ENCODE measurements at places on chromosomes 13 and 19. TPM values are rescaled to one million over a fixed set of nuclear protein-coding genes. Genes with fewer than 3 reads are reported as not detected.

GRCh38 chr13:78476910-78477309 lies 126.4 kb downstream of the POU4F1 start:
- no peak overlapping the region for H3K27ac ChIP-seq
- H3K4me3 ChIP-seq = no peak overlapping the region
- no peak for DNase-seq
- no peaks in the 10 kb centered on the region for H3K27me3 ChIP-seq

The NRTN gene
- total RNA-seq = not detected

GRCh38 chr19:30087381-30088138 lies 145.5 kb downstream of the URI1 start:
- DNase-seq = peak; percentile 16
- no peaks in the 10 kb centered on the region for H3K4me1 ChIP-seq
- H3K36me3 ChIP-seq = no peaks in the 10 kb centered on the region
- no peak overlapping the region for H3K27ac ChIP-seq

The PINLYP gene
- 1.1 TPM for total RNA-seq

- H3K27ac ChIP-seq = no peak overlapping the region
- H3K36me3 ChIP-seq = no peaks in the 10 kb centered on the region
- no peaks in the 10 kb centered on the region for H3K27me3 ChIP-seq
- H3K4me1 ChIP-seq = peaks cover 12% of the 10 kb centered on the region
- no peak overlapping the region for H3K4me3 ChIP-seq
These were observed 192.3 kb downstream of the RGCC start for GRCh38 chr13:41649659-41650058.

GRCh38 chr13:31930901-31931522 lies 100.6 kb upstream of the FRY start:
- H3K27me3 ChIP-seq = no peaks in the 10 kb centered on the region
- no peaks in the 10 kb centered on the region for H3K36me3 ChIP-seq
- DNase-seq = no peak
- no peak overlapping the region for H3K4me3 ChIP-seq
- no peak overlapping the region for H3K27ac ChIP-seq

The CYP2A7 gene
- not detected for total RNA-seq

- DNase-seq = no peak
- no peaks in the 10 kb centered on the region for H3K36me3 ChIP-seq
- H3K4me3 ChIP-seq = no peak overlapping the region
- no peaks in the 10 kb centered on the region for H3K27me3 ChIP-seq
- no peak overlapping the region for H3K27ac ChIP-seq
These were observed 52.3 kb upstream of the PARP4 start for GRCh38 chr13:24564881-24565280.

DNA sequence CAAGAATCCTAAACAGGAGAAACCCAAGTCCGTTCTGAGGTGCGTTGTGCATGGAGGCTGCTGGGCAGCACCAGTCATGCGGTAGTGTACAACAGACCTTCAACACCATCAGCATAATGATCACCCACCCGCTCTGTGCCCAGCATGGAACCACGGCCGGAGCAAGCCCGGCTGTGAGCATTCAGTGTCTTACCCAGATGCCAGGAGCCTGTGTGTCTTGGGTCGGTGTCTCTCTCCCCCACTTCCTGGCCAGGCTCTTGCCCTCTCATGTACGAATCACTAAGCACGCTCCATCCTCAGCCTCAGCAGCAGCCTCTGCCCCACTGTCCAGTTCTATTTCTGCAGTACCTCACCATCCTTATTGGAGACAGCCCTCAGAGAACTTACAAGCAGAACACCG lies 231.6 kb upstream of the IRS2 start:
- no peak overlapping the region for H3K27ac ChIP-seq
- no peak for DNase-seq
- H3K27me3 ChIP-seq = no peaks in the 10 kb centered on the region
- no peak overlapping the region for H3K4me3 ChIP-seq

The KL gene
- 1.2 TPM for total RNA-seq

GRCh38 chr19:38718747-38719543 lies 25.3 kb downstream of the CAPN12 start:
- DNase-seq = peak; percentile 55
- H3K4me3 ChIP-seq = no peak overlapping the region
- peaks cover 94% of the 10 kb centered on the region for H3K36me3 ChIP-seq
- peak overlapping the region; percentile 73 for H3K27ac ChIP-seq

- no peaks in the 10 kb centered on the region for H3K27me3 ChIP-seq
- no peak for DNase-seq
- H3K4me3 ChIP-seq = no peak overlapping the region
- no peaks in the 10 kb centered on the region for H3K36me3 ChIP-seq
These were observed 20.5 kb downstream of the IQCN start for GRCh38 chr19:18253716-18254115.

- H3K4me3 ChIP-seq = no peak overlapping the region
- H3K27me3 ChIP-seq = no peaks in the 10 kb centered on the region
- H3K4me1 ChIP-seq = no peaks in the 10 kb centered on the region
- H3K36me3 ChIP-seq = no peaks in the 10 kb centered on the region
- DNase-seq = no peak
These were observed 18.6 kb upstream of the LMTK3 start for GRCh38 chr19:48530066-48530720.

GRCh38 chr13:53050151-53050550 lies 21.5 kb downstream of the OLFM4 start:
- H3K27me3 ChIP-seq = peaks cover 2% of the 10 kb centered on the region
- no peak for DNase-seq
- no peak overlapping the region for H3K27ac ChIP-seq
- no peaks in the 10 kb centered on the region for H3K36me3 ChIP-seq

GRCh38 chr19:1076951-1077350 lies 10.0 kb downstream of the ARHGAP45 start:
- H3K4me1 ChIP-seq = no peaks in the 10 kb centered on the region
- peaks cover 4% of the 10 kb centered on the region for H3K27me3 ChIP-seq
- peak; percentile 63 for DNase-seq
- no peak overlapping the region for H3K27ac ChIP-seq
- no peak overlapping the region for H3K4me3 ChIP-seq
- no peaks in the 10 kb centered on the region for H3K36me3 ChIP-seq

DNA sequence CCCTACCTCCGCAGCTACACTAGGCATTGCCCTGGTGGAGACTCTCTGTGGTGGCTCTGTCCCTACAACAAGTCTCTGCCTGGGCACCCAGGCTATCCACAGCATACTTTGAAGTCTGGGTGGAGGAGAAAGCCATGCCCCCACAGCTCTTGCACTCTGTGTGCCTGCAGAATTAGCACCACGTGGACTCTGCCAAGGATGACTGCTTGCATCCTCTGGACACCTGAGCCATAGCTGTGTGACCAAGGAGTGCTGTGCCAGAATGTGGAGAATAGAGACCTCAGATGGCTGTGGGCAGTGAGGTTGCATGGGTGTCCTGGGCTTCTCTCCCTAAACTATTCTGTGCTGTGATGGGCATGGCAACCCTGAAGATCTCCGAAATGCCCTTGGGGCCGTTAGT lies 21.2 kb upstream of the MCF2L start:
- peaks cover 3% of the 10 kb centered on the region for H3K4me1 ChIP-seq
- DNase-seq = no peak
- H3K36me3 ChIP-seq = no peaks in the 10 kb centered on the region
- H3K27me3 ChIP-seq = peaks cover 26% of the 10 kb centered on the region
- no peak overlapping the region for H3K4me3 ChIP-seq

- H3K4me1 ChIP-seq = no peaks in the 10 kb centered on the region
- DNase-seq = no peak
- H3K27me3 ChIP-seq = no peaks in the 10 kb centered on the region
- H3K36me3 ChIP-seq = no peaks in the 10 kb centered on the region
- H3K27ac ChIP-seq = no peak overlapping the region
- no peak overlapping the region for H3K4me3 ChIP-seq
These were observed 58.6 kb upstream of the POSTN start for GRCh38 chr13:37657134-37657533.

The ATP8A2 gene
- total RNA-seq = 0.02 TPM

- no peak overlapping the region for H3K27ac ChIP-seq
- H3K4me3 ChIP-seq = no peak overlapping the region
- no peaks in the 10 kb centered on the region for H3K27me3 ChIP-seq
- no peaks in the 10 kb centered on the region for H3K4me1 ChIP-seq
These were observed 16.2 kb downstream of the UNC13A start for GRCh38 chr19:17671906-17672305.

DNA sequence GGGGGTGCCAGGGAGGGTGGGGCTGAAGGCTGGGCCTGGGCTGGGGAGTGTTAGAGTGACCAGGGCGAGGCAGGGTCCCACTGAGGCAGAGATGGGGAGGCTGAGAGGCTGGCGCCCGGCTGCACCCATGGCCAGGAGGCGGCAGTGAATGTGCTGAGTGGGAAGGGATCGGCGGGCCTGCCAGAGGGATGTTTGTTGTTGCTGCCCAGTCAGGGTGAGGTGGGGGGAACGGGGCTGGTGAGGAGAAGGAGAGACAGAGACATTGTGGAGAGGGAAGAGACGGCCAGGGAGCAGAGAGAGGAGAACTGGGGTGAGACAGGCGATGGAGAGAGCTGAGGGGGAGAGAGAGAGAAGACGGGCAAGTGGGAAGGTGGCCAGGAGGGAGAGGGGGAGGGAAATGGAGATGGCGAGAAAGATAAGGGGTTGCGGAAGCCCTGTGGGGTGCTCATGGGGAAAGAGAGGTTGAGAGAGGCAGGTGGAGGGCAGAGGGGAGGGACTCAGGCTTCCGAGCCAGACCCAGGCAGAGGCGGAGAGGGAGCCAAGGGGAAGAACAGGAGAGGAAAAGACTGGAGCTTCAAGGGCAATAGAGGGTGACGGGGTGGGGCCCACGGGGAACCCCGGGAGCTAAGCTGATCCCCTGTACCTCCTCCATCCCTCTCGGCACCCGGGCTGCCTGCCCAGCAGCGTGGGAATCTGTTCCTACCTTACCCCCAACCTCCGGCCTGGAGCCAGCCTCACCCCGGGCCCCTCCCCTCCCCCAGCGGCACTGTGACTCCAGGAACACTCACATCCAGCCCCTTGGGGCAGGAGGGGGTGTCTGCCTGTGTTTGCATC lies 690 bp upstream of the B3GNT8 start:
- no peaks in the 10 kb centered on the region for H3K27me3 ChIP-seq
- peaks cover 63% of the 10 kb centered on the region for H3K36me3 ChIP-seq
- H3K27ac ChIP-seq = peak overlapping the region; percentile 72
- H3K4me1 ChIP-seq = peaks cover 17% of the 10 kb centered on the region
- DNase-seq = no peak
- H3K4me3 ChIP-seq = peak overlapping the region; percentile 64

DNA sequence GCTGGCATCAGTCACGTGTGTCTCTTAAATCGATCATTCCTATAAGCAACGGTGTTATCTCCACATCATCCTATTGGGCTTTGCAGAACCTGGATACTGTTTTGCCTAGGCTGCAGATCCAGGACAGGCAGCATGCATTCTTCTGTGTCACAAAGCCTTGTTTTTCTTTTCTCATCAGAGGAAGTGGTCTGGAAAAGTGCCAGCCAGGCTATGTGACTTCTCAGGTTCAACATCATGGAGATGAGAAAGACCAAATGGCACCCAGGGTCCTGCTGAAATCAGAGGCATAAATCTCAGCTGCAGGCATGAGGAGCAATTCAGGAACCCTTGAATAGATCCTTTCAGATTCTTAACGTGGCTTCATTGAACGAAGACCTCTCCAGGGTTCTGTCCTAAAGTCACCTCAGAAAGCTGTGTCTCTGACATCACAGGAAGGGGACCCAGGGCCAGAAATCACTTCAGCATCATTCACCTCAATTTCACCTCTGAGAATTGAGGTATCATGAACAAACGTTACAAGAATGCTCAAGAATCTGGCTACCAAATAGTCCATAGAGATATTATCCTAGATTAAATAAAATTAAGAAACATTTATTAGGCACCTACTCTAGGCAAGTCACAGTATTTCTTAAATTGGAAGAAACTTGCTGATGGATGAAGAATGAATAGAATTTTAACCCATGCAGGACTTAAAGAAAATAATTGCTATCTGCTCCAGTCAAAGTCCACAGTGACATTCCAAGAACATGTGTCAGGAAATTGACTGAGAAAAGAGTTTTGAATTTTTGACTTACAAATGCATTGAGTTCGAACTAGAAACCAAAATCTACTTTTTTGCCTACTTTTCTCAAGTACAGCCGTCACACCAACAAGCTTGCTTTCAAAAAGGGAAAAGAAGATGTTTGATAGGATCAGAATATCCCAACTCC lies 124.1 kb downstream of the COG6 start:
- no peak overlapping the region for H3K27ac ChIP-seq
- no peak overlapping the region for H3K4me3 ChIP-seq
- H3K4me1 ChIP-seq = no peaks in the 10 kb centered on the region
- no peaks in the 10 kb centered on the region for H3K36me3 ChIP-seq
- no peak for DNase-seq

The IGFL1 gene
- not detected for total RNA-seq

- DNase-seq = no peak
- no peaks in the 10 kb centered on the region for H3K4me1 ChIP-seq
- no peak overlapping the region for H3K4me3 ChIP-seq
- H3K27me3 ChIP-seq = no peaks in the 10 kb centered on the region
- no peak overlapping the region for H3K27ac ChIP-seq
- H3K36me3 ChIP-seq = no peaks in the 10 kb centered on the region
These were observed 7.0 kb upstream of the EPOR start for GRCh38 chr19:11390933-11391680.

The JUND gene
- total RNA-seq = 77.1 TPM

GRCh38 chr19:1632462-1633268 lies 19.8 kb downstream of the TCF3 start:
- no peak overlapping the region for H3K4me3 ChIP-seq
- DNase-seq = no peak
- H3K36me3 ChIP-seq = no peaks in the 10 kb centered on the region

The TEKTIP1 gene
- total RNA-seq = 1.0 TPM

- no peak overlapping the region for H3K4me3 ChIP-seq
- no peaks in the 10 kb centered on the region for H3K27me3 ChIP-seq
- H3K4me1 ChIP-seq = no peaks in the 10 kb centered on the region
These were observed 39.6 kb downstream of the CACNA1A start for GRCh38 chr19:13466697-13467096.

DNA sequence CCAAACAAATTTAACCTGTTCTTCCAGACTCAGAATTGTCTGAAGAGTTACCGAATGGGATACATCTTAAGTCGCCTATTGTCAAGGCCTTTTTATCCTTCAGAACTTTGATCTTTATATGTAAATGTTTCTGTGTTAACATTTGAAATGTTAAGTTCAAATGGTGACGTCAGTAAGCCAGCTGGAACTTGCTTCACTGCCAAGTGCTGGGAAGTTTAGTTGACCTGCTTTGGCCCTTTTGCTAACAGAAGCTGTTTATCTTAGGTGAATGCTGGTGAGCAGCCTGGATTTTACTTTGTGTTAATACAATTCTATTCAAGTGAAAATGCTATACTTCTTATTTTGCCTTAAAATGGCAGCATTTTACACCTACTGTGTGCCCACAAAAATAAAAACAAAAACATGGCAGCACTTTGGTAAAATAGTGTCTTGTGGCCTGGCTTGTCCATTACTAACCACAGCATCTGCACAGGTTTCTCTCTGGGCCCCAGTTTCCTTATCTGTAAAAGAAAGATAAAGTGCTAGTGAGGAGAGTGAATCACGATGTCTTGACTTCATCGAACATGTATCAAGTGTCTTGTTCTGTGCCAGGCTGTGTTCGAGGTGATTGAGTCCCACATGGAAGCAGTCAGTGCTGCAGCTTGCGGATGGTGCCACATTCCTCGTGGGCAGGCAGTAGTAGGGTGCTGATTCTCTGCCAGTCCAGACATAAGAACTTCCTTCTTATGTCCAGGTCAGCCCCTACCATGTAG lies 2.2 kb downstream of the NAXD start:
- peaks cover 37% of the 10 kb centered on the region for H3K4me1 ChIP-seq
- no peaks in the 10 kb centered on the region for H3K27me3 ChIP-seq
- peak overlapping the region; percentile 100 for H3K4me3 ChIP-seq
- DNase-seq = no peak

Data from psoas muscle (tissue), 8 donors.